ENCODE measurements at places on chromosomes 2 and 18.

GRCh38 chr2:105378276-105378840 is 20.5 kb downstream of the FHL2 start:
- DNase-seq: no peak

GRCh38 chr2:62375113-62375420 is 130.9 kb downstream of the TMEM17 start:
- no peak for DNase-seq

DNA sequence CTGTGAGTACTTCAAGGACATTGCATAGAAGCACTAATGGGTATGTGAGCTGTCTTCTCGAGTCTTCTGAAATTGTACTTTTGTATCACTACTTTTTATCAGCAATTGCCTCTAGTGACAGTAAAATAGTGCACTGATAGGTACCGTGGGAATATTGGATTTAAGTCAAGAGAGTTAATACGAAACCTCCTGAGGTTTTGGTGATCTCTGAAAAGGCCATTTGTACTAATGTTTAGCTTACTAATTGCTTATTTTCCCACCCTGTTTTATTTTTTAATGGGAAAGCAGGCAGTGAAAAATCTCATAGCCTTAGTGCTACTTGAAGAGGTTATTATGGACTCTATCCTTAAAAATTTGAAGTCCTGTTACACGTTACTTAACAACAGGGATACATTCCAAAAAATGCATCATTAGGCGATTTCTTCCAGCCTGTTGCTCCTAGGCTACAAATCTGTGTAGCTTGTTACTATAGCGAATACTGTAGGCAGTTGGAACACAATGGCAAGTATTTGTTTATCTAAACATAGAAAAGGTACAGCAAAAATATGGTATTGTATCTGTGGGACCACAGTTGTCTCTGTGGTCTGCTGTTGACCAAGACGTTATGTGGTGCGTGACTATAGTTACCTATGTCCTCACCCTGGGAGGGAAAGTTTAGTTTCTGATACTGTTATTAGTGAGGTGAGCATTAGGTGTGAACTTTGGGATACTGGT is 65.9 kb downstream of the CAB39 start:
- DNase-seq: no peak

DNA sequence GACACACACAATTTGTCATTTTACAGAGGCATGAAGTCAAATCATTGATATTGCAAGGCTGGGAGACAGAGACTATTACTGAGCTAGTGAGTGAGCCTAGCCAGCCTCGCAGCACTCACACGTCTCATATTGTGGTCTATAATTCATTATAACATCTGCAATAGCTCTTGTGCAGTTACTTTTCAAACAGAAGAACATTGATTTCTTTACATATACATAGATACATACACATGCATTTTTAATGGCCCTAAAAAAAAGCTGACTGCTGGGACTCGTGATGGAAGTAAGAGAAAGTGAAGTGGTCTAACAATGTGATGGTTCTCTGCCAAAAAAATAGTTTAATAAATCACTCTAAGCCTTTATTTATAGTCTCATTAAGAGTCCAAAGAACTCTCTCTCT is 56.8 kb downstream of the KIAA2012 start:
- DNase-seq: no peak
